ENCODE measurements at places on chromosomes 6 and 20. TPM values are rescaled to one million over a fixed set of nuclear protein-coding genes. Genes with fewer than 3 reads are reported as not detected.

Gene IP6K3
- total RNA-seq: 0.29 TPM

Gene ERVFRD-1
- total RNA-seq: 0.10 TPM

Gene LPA
- 0.15 TPM for total RNA-seq

Gene EPB41L2
- 113 TPM for total RNA-seq

Gene SLC26A8
- 0.27 TPM for total RNA-seq

Gene SLC17A1
- not detected for total RNA-seq

Measured in colonic mucosa (tissue), 4 donors.